ENCODE measurements at places on chromosomes 3 and 15.

DNA sequence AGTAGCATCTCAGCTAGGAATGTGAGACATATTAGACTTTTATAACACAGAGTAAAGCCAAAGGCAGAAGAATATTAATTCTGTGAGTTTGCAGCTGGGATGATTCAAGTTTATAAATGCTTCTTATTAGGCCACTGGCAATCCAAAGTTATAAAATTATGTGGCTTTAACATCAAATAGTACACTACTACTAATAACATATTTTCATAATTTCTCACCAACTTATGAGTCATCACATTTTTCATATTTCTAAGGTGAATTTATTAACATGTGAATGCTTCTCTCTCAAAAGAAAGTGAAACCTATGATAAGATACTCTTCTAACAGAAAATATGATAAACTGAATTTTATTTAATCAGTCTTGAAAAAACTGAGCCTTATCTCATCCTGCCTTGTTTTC lies 1348.2 kb upstream of the ALCAM start:
- no peak for DNase-seq

DNA sequence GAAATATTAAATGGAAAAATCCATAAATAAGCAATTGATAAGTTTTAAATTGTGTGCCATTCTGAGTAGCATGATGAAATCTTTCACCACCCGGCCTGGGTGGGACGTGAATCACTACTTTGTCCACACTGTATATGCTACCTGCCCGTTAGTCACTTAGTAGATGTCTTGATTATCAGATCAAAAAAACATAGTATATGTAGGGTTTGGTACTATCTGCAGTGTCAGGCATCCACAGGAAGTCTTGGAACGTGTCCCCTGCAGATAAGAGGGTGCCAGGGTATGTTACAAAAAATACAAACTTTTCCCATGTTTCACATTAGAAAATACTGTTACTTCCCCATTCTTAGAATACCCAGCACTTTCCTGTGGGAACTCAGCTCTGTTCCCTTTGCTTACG lies 35.2 kb downstream of the FAM81A start:
- DNase-seq: no peak

- DNase-seq: no peak
These were observed 5.5 kb downstream of the TAGLN3 start for GRCh38 chr3:112004187-112004586.

DNA sequence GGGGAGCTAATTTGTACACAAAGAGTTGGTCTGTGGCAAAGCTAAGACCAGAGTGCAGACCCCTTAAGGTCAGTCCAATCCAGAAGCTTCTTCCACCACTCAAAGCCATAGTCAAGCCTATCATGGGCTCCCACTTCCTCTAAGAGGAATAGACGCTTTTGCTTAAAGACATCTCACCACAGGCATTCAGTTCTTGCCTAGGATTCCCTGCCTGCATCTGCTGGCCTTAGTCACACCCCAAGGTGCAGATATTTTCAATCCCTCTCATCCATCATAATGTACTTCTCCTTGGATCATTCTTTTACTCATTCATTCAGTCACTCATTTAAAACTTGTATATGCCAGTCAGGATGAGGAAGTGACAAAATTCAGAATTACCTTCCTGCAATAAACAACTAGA lies 179.6 kb upstream of the STT3B start:
- DNase-seq: no peak

DNA sequence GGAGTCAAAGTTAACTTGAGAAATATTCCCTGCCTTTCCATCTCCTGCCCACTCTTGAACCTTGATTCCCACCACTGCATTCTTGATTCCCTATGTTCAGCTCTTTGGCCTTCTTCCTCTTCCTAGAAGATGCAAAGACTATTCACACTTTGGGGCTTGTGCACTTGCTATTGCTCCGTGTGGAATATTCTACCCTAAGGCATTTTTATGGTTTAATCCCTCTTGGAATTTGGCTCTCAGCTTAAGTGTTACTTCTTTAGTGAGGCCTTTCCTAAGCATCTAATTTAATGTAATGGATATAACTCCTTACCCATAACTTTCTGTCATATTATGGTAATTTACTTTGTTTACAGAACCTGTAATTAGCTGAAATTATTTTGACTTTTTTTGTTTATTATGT lies 318.9 kb upstream of the COL8A1 start:
- DNase-seq: no peak

GRCh38 chr15:81088470-81089013 lies 45.5 kb upstream of the CFAP161 start:
- no peak for DNase-seq

GRCh38 chr3:111070772-111071256 lies 802 bp upstream of the NECTIN3 start:
- no peak for DNase-seq

GRCh38 chr3:195212749-195213375 lies 58.1 kb downstream of the XXYLT1 start:
- DNase-seq: no peak

DNA sequence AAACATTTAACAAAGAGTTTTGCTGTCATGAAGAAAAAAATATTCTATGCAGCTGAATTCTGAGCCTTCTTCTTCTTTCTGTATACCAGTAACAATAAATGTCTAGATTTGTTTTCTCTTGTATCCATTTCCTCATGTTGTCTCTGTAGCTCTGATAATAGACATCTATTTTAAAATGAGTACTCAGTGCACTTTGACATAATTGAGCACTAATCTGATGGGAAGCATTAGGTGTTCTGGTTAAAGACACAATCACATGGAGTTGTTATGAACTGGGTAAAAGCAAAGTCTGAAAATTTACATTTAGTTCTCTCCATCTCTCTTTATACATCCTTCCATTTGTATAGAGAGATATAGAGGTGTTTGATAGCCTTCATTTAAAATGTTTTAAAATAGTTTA lies 230.0 kb downstream of the BCHE start:
- DNase-seq: no peak

DNA sequence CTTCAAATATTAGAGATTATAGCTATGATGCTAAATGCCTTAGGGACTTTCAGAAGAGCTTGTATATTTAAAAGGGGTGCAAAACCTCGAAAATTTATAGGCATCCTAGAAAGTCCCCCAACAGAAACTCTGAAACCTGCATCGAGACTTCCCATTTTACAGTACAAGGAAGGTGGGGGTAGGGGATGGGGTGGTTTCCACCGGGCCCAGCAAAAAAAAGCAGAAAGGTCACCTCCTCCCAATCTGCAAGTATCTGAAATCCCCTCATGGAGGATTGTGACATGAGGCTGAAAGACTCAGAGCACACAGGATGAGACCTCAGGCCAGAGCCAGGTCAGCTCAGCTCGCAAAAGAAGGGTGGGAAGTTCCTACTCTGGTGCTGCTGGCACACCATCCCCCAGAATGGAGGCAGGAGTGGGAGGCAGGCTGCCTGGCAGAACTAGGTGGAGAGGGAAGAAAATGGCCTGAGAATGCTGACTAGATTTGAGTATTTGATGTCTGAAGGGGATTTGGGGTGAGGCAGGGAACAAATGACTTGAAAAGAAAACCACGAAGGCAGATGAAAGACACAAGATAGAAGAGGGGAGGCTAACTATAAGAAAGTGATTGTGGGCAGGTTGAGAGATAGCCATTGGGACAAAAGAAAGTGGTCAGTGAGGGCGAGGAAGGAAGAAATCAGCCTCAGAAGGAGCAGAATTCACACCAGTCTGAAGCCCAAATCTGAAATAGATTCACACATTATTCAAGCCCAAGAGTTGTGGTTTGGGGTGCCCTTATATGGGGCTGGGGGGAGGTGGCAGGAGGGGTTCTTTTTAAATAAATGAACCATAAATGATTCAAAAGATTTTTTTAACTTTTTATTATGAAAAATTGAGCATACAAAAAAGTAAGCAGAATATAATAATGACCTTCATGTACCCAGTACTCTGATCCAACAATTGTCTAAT lies 22.5 kb upstream of the TSC22D2 start:
- no peak for DNase-seq

- no peak for DNase-seq
These were observed 76.9 kb downstream of the RHCG start for GRCh38 chr15:89419370-89419984.

- DNase-seq: no peak
These were observed 116.2 kb upstream of the LRRFIP2 start for GRCh38 chr3:37290551-37290950.

- peak; percentile 89 for DNase-seq
These were observed 42.0 kb downstream of the SST start for GRCh38 chr3:187628169-187628568.

DNA sequence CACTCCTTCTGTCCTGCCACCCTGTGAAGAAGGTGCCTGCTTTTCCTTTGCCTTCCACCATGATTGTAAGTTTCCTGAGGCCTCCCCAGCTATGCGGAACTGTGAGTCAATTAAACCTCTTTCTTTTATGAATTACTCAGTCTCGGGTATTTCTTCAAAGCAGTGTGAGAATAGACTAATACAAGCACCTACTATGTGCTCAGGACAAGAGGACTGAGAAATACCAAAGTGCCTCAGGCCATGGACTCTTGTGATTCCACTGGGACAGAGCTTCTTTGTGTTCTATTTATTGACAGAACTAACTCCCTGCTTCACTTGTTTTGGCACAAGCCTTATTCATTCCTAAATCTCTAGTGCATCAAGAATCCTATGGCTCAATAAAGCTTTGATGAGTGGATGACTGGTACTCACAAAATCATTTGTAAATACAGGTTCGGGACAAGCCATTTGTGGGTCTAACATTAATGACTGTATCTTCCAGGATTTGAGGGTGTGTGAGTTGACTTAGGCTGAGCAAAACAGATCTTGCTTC lies 204.2 kb downstream of the PDCD6IP start:
- no peak for DNase-seq

DNA sequence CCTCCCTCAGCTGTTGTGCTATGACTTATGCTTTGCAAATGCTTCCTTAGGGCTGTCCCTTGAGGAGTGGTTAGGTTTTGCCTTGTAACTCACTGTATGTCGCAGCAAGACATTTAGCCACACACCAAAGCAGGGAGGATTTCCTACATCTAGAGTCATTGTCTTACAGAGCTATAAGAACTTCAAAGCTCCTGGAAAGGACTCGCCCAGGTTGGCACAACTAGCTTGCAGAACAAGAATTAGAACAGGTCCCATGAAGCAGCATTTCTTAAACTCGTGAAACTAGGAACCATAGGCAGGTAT lies 19.4 kb upstream of the ACAP2 start:
- no peak for DNase-seq

GRCh38 chr3:153840487-153840886 lies 280.7 kb upstream of the ARHGEF26 start:
- DNase-seq: no peak

- no peak for DNase-seq
These were observed 17.7 kb downstream of the SOX2 start for GRCh38 chr3:181729341-181729869.

- DNase-seq: no peak
These were observed 228.9 kb upstream of the NR2E3 start for GRCh38 chr15:71581398-71581930.

DNA sequence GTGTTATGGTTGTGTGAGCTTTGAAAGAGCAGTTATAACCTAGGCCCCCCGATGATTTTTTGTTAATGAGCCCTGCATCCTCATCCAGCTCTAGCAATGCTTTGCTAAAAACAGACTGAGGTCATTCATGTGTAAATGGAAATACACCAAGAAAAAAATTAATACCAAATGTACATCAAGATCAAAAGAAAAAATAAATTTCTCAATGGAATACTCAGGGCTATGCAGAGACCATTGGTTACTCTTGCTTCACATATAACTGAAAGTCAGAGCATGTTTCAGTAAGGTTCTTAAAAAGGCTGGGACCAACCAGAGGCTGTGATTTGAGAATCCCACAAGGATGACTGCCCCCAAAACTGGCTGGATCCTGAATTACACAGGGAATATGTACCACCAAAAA lies 48.0 kb downstream of the ARHGAP31 start:
- no peak for DNase-seq

- DNase-seq: no peak
These were observed 75.4 kb upstream of the RGMA start for GRCh38 chr15:93164409-93164808.

GRCh38 chr15:35173444-35174118 lies 88.5 kb upstream of the NANOGP8 start:
- no peak for DNase-seq

DNA sequence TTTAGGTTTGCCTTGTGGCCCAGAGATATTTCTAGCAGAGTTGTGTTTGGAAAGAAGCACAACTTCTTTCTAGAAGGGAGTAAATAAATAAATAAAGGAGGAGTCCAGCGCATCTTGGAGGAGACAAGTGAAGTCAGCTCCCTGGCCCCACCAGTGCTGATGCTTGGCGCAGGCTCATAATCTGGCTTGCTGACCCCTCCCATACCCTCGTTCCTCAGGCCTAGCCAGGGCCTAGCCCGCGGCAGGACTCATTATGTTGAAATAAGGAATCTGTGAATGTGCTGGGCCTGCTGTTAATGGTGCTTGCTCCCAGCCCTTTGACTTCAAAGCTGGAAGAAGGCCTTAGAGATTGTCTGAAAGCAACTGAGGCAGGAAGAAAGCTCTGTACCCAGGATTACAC lies 3.1 kb downstream of the ZNF710 start:
- DNase-seq: no peak

GRCh38 chr15:89964232-89964954 lies 36.7 kb upstream of the ZNF710 start:
- DNase-seq: no peak

DNA sequence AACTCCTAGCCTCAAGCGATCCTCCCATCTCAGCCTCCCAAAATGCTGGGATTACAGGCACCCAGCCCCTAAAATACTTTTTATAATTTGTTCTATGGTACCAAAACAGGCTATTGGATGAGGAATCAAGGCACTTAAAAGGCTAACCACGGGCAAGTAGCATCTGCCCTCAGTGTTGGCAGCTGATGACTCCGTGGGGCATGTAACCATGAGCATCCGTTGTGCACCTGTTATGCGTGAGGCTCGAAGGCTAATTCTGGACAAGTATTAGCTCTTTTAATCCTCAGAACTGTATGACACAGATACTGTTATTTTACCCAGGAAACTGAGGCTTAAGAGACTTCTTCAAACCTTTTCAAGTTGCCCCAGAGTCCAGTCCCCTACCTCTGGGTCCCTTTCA lies 10.2 kb downstream of the WDR73 start:
- DNase-seq: no peak

DNA sequence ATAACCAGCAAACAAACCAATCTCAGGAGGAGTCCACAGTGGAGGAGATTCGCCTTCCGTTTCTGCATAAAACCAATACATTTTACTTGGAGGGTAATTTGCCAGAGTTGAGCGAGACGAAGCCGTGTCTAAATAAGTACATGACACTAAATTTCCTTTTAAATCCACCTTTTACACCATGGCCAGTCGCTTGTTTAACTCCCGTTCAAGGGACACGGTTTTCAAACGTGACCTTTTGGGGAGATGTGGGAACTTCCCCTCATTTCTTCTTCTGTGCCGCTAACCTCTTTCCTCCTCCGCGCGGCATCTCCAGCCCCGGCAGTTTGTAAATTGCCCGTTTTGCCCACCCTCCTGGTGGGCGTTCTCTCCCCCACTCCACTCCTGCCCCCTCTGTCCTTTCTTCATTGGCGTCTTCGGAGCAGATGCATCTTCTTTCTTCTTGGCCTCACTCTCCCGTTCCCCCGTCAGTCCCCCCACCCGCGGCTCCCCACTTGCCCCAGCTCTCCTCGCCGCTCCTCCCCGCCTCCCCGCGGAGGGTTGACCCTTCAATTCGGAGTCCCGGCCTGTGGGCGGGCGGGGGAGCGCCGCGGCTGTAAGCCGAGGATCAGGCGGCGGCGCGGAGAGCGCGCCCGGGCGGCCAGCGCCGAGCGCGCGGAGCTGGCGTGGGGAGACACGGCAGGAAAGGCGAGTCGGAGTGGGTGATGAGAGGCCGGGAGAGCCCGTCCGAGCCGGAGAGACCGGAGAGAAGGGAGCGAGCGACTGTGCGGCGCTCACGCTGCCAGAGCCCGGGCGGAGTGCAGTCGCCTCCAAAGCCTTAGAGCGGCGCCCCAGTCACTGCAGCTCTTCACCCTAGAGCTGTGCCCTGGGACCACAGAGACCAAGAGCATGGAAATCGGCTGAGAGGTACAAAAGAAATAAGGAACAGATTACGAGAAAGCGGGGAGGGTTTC lies at the start of gene NLGN1:
TSS of gene NLGN1 (plus strand) at position 584 of the 950 bp plus-strand sequence.
- DNase-seq: peak; percentile 81

Measured in NCI-H526 (cell line).